ENCODE measurements at places on chromosomes 1 and 21.

DNA sequence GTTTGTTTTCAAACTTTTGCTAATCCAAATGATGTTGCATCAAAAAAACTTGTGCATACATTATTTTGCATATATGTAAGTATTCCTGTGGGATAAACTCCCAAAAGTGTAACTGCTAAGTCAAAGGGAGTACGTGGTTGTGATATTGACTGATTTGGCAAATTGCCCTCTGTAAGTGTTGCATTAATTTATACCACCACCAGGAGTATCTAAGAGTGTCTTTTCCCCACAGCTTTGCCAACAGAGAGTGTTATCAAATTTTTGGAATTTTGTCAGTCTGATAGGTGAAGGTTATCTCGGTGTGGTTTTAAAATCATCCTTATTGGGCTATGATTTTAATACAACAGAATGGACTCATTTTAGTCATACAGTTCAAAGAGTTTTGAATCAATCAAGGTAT is 30.1 kb upstream of the PARP1 start:
- no peak for DNase-seq

DNA sequence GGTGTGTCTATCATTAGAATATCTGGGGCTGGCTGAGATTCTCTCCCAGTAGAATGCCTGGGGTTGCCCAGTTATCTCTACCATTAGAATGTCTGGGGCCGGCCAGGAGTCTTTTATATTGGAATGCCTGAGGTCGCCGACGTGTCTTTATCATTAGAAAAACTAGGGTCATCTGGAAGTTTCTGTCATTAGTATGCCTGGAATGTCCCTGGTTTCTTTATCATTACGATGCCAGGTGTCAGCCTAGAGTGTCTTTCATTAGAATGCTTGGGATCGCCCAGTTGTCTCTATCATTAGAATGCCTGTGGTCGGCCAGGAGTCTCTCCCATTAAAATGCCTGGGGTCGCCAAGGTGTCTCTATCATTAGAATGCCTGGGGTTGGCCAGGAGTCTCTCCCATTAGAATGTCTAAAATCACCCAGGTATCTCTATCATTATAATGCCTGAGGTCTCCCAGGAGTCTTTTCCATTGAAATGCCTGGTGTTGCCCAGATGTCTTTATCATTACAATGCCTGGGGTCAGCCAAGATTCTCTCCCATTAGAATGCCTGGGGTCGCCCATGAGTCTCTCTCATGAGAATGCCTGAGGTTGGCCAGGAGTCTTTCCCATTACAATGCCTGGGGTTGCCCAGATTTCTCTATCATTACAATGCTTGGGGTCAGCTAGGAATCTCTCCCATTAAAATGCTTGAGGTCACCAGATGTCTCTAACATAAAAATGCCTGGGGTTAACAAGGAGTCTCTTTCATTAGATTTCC is 53.2 kb downstream of the RNF187 start:
- DNase-seq, result no peak

DNA sequence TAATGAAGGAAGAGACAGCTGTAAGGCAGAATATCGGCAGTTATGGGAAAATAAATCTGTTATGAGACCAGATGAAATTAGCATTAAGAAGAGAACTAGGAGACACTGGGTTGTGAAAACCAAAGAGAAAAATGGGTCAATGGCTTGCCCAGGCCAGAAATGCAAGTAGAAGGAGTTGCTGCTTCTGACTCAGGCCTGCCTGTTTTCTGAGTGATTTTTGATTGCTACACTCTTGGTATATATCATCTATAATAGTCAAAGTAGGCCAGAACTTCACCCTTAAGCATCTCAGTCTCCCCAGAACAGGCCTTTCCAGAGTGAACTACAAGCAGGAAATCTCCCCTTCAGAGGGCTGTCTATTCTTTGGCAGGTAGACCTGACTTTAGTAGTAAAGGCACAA is 107.0 kb downstream of the NRIP1 start:
- no peak for DNase-seq

DNA sequence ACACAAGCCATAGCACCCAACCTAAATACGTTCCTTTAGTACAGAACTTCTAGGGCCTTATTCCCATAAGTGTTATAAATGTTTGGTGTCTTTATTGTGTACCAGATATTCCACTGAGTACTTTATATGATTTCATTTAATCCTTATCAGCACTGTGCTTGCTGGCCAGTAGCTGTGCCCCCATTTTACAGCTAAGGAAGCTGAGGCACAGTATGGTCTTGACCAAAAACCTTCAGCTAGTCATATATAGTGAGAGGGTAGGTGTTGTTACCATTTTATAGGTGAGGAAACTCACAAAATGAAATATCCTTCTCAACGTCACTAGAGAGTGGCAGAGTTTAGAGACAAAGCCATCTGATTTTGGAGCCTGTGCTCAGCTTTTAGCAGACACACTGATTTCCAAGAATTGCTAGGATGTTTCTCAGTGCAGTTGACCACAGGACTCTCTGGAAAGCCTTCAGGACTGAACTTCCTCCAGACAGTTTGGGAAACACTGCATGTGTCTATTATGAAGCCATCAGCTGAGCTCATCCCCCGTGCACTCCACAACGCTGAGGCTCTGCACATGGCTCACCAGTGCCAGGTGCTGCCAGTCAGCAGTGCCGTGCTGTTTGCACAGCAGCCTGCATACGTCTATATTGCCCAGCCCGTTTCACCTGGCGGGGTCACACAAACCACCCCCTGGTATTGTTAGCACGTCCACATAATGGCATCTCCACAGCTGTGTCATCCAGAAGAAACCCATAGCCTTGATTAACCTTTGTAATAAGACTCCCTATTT is 15.4 kb downstream of the NPPA start:
- DNase-seq, result peak; percentile 88

DNA sequence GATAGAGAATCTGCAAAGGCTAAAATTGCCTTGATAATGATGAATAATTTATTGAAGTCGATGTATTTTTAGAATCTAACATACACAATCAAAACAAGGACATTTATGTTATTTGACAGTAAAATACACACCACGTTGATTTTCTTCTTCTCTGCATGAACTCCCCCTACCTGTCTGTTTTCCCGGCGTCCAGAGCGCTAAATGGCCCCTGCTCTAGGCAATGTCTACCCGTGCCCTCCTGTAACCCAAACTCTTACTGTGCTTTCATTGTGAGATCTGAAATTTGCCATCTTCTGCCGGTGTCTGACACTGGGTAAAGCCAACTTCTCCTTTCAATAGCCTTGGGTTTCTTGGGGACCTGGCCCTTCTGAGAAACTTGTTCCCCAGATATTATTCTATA is 6.7 kb upstream of the OR11L1 start:
- DNase-seq, result no peak

- DNase-seq, result no peak
Observed at GRCh38 chr1:223466151-223466550, 72.9 kb downstream of the CCDC185 start.

DNA sequence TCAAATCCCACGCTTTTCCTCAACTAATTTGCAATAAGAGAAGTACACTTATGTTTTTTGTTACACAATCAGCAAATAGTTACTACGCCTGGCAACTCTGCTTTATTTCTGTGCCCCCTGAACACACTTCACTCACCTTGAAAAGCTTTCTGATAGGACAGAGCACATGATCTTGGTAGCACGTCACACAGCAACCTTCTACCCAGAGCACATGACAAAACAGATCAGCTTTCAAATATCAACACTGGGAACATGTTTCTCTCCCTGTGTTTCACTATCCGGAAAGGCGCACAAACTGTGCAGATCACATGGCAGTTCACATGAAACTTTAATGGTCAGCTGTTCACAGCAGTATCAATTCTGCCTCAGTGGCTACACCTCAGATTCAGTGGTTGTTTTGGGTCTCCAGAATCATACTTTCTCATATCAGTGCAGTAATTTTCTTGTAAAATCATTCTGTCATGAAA is 2.2 kb downstream of the SLC19A2 start:
- DNase-seq, result peak; percentile 8

GRCh38 chr1:58895082-58895481 is 111.2 kb upstream of the JUN start:
- peak; percentile 48 for DNase-seq

GRCh38 chr1:99540744-99541143 is 105.2 kb upstream of the PALMD start:
- DNase-seq, result no peak

- no peak for DNase-seq
Observed at GRCh38 chr1:52028328-52028727, 5.3 kb downstream of the KTI12 start.

- no peak for DNase-seq
Observed at GRCh38 chr1:245622332-245623014, 467.7 kb downstream of the KIF26B start.

DNA sequence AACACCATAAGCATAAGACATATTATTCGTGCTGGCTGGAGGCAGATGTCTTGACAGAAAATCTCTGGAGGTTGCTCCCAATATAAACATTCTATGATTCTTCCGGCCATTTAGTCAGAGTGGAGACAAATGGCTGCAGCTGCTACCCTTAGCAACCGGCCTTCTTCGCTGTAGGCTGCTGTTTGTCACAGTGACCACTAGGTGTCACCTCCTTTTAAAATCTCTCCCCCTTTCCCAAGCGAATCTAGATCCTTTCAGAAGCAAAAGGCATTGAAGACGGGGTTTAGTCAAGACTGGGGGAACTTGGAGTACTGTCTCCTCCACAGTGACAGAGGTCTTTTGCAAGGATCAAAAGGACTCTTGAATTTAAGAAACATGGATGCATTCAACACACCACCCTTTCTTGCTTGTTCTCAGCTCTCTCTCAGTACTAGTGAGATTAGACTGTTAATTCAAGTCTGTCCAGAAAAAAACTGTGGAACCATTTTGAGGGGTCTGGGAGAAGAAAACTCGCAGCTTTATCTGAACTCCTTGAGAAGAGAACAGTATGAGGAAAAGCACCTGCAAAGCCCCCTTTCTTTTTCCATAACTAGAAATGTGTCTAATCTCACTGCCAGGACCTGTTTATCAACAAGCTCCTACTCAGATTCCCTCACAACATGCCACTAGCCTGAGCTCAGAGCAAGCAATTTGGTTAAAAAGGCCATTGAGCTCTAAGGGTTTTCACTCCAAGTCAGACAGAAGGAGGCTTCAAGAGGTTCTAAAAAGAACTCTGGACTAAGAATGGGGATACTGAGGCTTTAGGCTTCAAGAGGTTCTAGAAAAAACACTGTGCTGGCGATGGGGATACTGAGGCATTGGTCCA is 408.3 kb upstream of the PLXNA2 start:
- DNase-seq, result peak; percentile 89

DNA sequence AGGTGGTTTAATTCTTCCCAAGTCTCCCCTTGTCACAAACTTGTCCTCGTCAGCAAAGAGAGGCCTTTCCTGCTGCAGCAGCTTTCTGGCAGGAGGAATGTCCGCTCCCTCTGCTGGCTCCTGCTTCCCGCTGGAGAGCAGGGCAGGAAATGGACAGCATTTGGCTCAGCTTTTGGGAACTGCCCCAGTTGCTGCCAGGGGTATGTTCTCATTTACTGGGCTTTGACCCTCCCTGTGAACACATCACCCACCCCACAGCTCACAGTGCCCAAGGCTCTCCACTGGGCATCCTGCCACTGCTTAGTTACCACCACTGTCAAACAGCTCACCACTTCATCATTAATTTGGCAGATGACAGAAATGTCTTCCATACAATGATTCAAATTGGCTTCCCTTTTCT is 75.4 kb downstream of the MRPL37 start:
- no peak for DNase-seq

- no peak for DNase-seq
Observed at GRCh38 chr1:30511563-30511962, 211.8 kb downstream of the MATN1 start.

DNA sequence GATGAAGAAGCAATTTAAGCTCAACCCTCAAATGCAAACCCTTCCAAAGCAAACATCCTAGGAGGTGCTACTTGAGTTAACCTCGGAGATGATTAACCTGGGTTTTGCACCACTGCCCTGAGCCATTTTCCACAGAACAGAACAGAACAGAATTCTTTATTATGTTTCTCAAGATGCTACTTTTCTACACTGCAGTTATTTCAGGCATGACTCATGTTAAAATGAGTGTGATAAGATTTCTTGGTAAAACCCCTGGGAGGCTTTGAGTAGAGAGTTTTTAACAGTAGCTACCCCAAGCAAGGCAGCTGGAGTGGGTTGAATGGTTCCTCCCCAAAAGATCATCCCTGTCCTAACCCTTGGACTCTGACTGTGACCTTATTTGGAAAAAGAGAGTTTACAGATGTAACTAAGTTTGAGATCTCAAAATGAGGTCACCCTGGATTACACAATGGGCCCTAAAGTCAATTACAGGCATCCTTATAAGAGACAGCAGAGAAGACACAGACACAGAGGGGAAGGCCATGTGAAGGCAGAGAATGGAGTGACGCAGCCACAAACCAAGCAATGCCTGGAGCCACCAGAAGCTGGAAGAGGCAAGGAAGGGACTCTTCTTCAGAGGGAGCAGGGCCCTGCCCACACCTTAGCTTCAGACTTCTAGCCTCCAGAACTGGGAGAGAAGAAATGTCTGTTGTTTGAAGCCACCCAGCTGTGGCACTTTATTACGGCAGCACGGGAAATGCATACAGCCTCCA is 153.4 kb downstream of the ETS2 start:
- DNase-seq, result no peak

- no peak for DNase-seq
Observed at GRCh38 chr1:70090141-70090540, 115.2 kb downstream of the LRRC40 start.

GRCh38 chr1:52032785-52033131 is 852 bp downstream of the KTI12 start:
- peak; percentile 29 for DNase-seq

DNA sequence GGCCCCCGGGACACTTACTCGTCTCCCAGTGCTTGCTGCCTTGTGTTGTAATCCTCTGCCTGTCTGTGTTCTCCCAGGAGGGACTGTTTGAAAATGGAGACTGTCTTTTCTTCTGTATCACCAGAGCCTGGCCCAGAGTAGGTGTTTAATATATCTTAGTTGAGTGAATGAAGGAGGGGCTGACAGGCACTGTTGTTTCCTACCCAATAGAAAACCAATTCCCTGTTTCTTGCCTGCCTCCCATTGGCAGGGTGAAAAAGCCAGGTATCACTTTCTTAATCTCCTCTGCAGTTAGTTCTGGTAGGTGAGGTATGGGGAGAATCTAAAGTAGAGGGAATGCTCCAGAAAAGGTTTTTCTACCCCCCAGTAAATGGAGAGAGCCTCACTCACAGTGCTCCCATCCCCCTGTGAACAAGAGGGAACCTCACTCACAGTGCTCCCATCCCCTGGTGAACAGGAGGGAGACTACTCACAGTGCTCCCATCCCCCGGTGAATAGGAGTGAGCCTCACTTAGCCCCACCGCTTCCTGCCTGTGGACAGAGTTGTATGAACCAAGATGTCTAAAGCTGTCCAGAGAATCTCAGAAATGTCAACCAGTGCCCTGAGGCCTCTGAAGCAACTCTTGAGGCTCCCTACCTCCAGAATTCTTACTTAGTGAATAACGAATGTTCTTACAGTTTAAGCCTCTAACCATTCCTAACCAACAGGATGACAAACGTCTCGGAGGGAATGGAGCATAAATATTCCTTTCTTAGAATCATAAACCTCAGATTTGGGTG is at the start of gene GJA5:
Gene GJA5 (minus strand): TSS at position 122 of the 780 bp plus-strand sequence. CDS start 1,364 bp downstream, outside the sequence.
- no peak for DNase-seq

DNA sequence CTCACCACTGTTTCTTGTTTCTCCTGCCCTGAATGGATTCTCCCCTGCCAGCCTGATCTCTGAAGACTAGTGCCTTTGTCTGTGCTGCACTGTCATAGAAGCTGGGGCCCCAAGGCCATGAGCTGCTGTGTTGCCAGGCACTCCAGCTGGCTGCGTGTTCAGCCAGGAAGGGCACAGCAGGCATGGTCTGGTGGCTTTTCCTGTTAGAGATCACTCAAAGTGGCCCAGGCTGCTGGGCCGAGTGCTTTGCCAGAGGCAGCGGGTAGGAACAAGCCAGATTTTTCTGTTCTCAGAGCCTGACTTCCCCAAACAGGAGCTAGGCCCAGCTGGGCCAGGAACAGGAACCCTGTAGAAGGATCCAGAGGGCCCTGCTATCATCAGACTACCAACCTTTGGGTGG is 5.2 kb downstream of the ADPRS start:
- no peak for DNase-seq

All from NCI-H146 (cell line).